SHP77 treated with DMSO at 0.1 percent for 48 hours (cell line): ENCODE measurements at places on chromosomes 5 and 9.
A peak's percentile ranks its signal among the peaks of the same experiment; 100 is the strongest.

- no peak for DNase-seq
These were observed 60.8 kb downstream of the TTLL11 start for GRCh38 chr9:122032346-122032745.

DNA sequence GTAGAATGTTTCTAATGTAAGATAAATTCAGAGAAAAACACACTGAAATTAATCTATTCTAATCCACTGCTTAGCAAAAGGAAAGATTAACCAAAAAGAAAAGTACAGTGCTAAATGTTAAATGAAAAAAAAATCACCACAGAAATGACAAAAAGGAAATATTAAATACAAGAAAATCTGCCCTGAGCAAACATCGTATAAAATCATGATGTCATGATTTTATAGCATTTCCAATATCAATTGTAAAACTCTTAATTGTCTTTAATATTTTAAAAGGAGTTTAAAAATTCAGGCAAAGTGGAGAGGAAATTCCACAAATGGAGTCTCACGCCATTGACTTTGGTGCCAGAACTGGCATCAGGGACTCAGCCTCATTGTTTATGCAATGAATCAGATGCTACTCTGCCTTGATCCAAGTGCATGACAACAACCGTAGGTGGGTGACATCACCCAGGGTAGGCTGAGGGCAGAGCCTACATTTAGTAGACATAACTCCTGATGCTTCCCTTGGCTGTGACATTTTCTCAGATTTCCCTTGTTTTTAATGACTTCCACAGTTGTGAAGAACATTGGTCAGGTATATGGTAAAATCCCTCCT lies 696.8 kb downstream of the SEMA5A start:
- no peak for DNase-seq

DNA sequence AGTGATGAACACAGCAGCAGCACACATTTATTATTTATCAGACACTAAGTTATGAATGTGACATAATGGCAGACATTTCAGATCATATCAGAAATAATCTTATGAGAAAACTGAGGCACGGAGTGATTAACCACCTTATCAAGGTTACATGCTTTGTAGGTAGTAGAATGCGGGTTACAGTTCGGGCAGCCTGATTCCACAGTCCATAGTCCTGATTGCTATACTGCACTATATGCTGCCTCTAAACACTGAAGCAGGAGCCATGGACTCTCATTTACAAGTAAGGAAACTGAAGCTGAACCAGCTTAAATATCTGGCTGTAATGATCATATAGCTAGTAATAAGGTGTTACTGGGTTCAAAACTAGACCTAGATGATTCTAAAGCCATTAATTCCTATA lies 291.3 kb upstream of the ADAMTSL1 start:
- no peak for DNase-seq

DNA sequence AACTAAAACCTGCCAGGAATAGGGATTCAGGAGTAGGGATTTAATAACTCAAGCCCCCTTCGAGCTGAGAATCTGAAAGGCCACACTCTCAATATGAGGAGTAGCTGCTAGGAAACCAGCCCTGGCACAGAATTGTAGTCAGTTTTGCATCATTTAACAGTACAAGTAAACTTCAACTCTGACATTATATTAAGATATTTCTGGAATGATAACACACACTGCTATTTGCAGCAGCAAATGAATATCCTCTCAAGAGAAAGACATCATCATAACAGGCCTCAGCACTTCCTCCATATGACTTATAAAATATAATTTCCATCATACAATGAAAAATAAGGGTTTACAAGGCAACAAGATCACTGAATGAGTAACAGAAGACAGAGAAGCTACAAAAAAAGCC lies 138.2 kb upstream of the RFX3 start:
- no peak for DNase-seq

DNA sequence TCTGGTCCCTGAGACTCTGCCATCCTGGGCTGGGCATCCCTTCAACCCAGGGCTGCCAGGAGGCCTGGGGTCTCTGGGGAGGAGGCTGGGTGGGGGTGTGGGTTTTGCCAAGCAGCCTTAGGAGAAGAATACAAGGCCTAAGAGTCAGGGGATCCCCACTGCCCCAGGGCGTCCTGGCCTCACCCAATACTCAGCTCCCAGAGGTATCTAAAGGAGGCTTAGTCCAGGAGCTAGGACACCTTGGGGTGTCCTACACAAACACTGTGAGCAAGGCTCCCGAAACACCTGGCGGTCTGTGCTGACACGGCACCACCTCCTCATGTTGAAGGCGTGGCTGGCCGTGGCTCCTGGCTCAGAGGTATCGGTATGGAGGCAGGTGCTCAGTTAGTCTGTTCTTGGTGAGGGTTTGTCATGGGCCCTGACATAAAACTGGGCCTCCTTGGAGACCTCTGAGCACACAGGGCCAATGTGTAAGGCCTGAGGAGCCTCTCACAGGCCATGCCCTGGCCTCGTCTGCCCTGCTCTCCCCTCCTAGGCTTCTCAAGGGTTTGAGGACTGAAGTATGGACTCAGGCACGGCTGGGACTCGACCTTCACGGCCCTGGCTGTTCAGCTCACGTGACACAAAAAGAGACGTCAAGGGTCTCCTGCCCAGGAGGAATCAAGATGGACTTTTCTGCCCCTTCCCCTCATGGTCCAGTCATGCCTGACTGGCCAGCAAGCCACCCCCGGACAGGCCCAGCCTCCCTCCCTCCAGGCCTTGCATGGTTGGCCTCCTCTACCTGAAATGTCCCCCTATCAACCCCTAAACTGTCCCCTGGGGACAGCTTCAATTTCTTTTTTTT lies 277.3 kb downstream of the FSTL4 start:
- no peak for DNase-seq

- no peak for DNase-seq
These were observed 6.7 kb downstream of the DBH start for GRCh38 chr9:133642708-133643361.

DNA sequence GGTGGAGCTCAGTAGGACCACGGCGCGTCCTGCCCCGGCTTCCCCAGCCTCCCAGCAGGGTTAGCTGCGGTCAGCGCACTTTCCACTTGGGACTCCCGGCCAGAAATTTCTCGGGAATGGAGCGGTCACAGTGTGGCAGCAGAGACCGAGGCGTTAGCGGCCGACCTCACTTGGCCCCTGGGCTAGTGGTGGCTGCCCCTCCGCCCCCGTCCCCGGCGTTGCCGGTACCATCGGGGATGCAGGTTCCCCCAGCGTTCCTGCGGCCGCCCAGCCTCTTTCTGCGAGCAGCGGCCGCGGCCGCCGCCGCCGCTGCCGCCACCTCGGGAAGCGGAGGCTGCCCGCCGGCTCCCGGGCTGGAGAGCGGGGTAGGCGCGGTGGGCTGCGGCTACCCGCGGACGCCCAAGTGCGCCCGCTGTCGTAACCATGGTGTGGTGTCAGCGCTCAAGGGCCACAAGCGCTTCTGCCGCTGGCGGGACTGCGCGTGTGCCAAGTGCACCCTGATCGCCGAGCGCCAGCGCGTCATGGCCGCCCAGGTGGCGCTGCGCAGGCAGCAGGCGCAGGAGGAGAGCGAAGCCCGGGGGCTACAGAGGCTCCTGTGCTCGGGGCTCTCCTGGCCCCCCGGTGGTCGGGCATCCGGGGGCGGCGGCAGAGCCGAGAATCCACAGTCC lies 460 bp downstream of the DMRTA1 start:
- DNase-seq = peak; percentile 8

DNA sequence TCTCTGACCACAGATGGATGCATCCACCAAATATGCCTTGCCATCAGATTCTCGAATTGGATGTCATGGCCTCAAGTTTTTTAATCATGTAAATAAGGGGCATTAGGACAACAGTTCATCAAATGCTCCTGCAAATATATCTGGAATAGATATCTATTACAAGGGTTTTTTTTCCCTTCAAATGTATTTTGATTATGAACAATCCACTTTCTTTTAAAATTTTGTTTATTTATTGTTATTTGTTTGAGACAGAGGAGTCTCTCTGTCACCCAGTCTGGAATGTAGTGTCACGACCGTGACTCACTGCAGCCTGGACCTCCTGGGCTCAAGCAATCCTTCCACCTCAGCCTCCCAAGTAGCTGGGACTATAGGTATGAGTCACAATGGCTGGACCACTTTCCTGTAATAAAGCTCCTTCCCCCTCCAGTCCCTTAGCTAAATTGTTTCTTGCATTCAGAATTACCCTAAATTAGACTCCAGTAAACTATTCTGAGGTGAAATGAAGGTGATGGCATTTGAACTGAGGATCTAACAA lies 1412.1 kb downstream of the EFNA5 start:
- no peak for DNase-seq

DNA sequence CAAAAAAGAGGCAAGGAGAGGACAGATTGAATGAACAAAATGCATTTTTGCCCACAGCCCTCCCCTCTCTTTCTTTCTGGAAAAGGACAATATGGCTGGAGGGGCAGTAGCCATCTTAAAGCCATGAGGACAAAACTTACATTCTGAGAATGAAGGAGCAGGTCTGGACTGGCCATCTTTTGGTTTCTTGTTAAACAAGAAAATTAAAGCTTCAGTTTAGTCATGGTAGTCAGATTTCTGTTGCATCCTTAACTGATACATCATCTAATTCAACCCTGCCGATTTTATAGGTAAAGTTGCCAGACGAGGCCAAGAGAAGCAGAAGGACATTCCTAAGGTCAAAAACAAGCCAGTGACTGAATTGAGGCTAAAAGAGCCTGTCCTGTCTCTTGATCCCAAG lies 31.5 kb upstream of the INSYN2B start:
- no peak for DNase-seq

DNA sequence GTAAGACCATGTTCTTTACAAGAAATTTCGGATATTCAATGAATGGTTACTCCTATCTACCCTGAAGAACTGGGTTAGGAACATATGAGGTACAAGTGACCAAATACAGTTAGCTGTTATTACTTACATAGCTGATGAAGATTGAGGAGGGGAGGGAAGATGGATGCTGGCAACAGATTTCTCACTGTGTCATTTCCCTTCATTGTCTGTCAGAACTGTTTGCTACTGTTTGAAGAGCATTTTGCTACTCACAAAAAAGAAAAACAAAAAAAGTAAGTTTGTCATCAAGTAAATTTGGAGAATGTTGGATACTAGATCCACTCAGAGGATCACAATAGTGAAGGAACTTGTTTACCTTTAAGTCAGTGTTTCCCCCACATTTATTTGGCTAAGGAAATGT lies 53.7 kb downstream of the ENC1 start:
- no peak for DNase-seq

DNA sequence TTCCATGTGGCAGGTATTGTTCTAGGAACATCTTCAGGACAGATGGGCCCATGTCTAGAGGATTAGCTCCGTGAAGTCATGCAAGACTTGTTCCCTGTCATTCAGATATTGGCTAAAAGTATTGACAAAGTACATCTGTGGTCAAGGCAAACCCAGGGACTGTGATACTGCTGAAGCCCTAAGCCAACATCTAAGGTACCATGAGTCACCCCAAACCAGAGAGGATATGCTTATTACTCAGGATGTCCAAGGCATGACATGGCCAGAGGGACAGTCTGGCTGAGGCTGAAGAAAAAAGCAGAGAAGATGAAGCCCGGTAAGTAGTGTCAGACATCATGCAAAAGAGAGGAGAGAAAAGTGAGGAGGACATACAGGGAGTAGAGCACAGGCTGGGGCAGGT lies 31.0 kb downstream of the HMHB1 start:
- DNase-seq = no peak

DNA sequence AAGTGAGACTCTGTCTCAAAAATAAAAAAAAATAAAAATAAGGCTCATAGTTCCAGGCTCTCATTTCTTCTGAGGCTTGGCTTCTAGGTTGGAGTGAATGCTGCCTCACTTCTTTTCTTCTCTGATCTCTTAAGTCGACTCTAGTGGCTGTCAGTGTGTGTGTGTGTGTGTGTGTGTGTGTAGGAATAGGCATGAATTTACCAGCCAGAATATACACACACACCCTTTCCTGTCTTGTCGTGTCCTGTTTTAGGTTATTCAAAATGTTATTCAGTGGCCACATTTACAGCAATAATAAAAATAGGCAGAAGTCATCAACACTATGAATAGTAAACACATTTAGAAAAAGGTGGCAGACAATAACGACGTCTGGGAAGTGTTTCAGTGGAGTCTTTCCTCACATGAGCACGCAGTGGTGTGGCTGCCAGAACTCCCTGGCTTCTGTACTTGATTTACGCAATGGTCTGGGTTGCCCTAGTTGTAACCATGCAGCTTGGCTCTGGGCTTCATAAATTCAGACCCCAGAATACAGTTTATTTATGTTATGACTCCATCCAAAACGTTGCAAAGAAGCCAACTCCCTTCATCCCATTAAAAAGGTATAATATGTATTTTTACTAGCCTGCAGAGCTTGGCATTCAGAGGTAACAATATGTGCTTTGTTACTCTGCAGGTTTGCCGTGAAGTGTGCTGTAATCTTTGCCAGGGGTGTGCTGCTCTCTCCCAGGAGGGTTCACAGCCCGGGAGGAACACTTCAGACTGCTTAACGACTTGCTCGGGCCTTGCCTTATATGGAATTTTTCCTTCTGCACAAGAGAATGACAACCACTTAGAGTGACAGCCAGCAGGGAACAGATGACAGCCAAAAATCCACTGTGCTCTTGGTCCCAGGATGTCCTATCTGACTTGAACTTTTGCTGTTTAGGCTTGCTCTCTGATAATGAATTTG lies 34.4 kb upstream of the PALM2AKAP2 start:
- no peak for DNase-seq

DNA sequence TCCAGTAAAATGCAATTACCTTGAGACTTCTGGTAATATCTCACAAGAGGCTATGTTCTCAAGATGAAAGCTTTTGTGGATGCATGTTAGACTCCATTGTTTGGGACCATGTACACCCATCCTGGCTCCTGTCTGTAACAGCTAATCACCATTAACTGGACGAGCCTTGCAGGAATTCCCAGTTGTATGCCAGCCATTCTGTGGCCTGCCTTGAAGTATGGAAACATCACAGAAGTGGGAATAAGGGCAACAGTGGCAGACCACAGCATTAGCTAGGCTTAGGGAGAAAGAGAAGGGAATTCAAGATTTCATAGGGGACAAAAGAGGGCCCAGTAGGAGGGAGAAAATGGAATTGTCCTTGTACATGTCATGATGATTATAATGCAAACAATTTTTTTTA lies 79.0 kb downstream of the RORB start:
- no peak for DNase-seq

DNA sequence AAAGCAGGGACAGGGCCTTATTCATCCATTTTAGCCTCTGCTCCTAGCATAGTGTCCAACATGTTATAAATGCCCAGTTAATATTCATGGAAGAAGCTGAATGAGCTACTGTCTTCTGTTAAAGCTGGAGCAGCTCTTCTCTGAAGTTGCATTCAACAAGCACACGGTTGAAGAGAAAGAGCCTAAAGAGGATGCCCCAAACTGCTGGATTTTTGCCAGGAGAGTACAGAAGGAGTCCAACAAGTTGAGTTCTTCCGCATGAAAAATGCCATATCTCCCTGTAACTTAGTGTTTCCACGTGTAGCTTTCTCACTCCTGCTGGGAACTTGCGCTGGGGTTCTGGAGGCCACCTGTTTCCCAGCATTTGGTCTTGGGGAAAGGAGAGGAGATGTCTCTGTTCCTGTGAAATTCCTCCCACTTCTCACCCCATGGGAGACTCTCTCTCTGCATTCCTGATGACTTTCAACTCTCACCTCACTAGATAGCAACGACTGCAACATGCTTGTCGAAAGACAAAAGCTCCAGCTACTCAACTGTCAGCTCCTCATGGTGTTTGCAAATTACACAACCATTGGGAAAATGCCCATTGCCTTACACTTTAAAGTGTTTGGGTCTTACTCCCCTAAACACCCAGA lies 122.8 kb downstream of the KIF4B start:
- DNase-seq = no peak

GRCh38 chr9:98289614-98290201 lies 34.3 kb upstream of the TBC1D2 start:
- no peak for DNase-seq
